ENCODE measurements at places on chromosomes 13 and 19.

DNA sequence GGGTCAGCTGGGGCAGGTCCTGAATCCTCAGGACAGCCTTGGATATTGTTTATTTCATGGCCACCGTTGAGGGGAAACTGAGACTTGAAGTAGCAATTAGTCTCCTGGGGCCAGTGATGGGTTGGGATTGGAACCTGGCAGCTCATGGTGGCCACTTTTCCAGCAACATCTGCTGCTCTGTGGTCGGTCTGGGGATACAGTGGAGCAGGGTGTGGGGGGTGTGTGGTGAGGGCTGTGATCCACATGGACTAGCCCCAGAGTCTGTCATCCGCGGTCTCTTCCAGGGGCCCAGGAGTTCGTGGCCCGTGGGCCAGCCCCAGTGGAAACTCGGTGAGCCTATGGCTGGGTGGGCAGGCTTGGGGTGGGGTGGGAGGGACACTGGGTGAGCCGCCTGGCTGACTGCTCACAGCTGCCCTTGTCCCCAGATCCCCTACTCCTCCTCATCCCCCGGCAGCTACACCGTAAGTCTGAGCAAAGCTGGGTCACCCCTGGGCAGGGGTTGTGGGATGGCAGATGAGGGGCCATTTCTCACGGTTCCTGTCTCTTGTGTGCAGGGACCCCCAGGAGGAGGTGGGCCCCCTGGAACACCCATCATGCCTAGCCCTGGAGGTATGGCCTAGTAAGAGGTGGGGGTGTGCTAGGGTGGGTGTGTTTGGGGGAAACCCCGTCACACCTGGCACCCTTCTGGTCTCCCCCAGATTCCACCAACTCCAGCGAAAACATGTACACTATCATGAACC lies 5.5 kb downstream of the ISYNA1 start:
- DNase-seq, result no peak

- DNase-seq, result no peak
These were observed 5.5 kb downstream of the SLC7A1 start for GRCh38 chr13:29589967-29590366.

DNA sequence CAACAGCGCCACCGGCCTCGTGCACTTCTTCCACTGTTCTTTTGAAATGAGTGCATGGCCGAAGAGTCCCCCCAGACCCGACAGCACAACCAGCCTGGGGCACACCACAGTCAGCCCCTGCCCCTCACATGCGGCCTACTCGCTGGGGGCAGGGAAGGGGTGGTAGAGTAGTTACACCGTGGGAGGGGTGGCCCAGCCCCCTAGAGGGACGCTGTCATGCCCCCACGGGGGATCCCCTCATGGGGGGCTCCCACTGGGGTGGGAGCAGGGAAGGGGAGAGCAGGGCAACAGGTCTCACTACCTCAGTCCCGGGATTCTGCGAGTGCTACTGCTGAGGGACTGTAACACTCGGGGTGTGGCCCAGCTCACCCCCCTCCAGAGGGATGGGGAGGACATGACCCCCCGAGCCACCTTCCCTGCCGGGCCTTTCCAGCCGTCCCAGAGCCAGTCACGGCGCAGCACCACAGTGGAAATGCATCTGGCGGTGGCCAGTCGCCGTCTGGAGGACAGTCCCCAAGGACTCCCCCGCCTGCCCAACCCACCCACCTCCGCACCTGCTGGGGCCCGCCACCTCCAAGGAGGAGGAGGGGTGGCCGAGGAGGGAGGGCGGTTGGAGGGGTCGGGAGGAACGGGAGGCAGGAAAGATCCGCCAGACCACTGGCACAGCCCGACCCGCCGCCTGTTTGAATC lies 84.6 kb upstream of the ZNF254 start:
- DNase-seq, result no peak

GRCh38 chr19:14413693-14414181 lies 5.4 kb downstream of the DDX39A start:
- DNase-seq, result no peak

- no peak for DNase-seq
These were observed 340.0 kb downstream of the SUCLA2 start for GRCh38 chr13:47661076-47661475.

GRCh38 chr13:76020421-76020955 lies 384.4 kb downstream of the LMO7 start:
- no peak for DNase-seq

GRCh38 chr13:40790154-40790616 lies 774 bp downstream of the SLC25A15 start:
- DNase-seq, result no peak

- DNase-seq, result no peak
These were observed 114.2 kb upstream of the TSC22D1 start for GRCh38 chr13:44690376-44690775.

GRCh38 chr19:18919900-18920214 lies 342 bp downstream of the DDX49 start:
- DNase-seq, result no peak
